Thymus (tissue), 14 donors: ENCODE measurements at places on chromosomes 1 and 21. TPM values are rescaled to one million over a fixed set of nuclear protein-coding genes. Genes with fewer than 3 reads are reported as not detected.

Gene IL20
- polyA plus RNA-seq = 0.66 TPM

DNA sequence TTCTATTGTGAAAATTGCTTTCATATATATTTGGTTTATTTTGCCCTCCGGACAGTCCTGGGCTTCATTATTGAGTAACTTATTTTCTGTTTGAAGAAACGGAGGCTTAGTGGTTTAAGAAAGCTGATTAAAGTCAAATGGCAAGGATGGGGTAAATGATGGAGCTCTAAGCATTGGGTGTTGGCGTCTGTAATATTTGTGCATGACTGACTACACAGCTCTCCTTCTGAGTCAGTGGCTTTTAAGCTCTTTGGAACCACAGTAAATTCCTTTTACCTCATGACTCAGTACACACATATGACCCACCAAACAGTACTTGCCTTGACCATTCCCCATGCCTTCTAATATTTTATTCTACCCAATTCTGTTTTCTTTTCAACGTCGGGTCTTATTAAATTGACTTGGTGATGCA lies 21.0 kb downstream of the B3GALT5 start:
- H3K27me3 ChIP-seq = no peaks in the 10 kb centered on the region
- H3K4me1 ChIP-seq = no peaks in the 10 kb centered on the region
- no peak for DNase-seq
- no peaks in the 10 kb centered on the region for H3K36me3 ChIP-seq
- no peak overlapping the region for H3K27ac ChIP-seq

- DNase-seq = no peak
- H3K36me3 ChIP-seq = no peaks in the 10 kb centered on the region
- H3K27ac ChIP-seq = no peak overlapping the region
- H3K27me3 ChIP-seq = peaks cover 52% of the 10 kb centered on the region
- H3K4me3 ChIP-seq = no peak overlapping the region
- H3K4me1 ChIP-seq = no peaks in the 10 kb centered on the region
Observed at GRCh38 chr1:3056641-3057040, 12.4 kb upstream of the PRDM16 start.

GRCh38 chr1:174875306-174875705 lies 124.4 kb upstream of the CACYBP start:
- H3K27me3 ChIP-seq = no peaks in the 10 kb centered on the region
- H3K4me1 ChIP-seq = peaks cover 2% of the 10 kb centered on the region
- no peaks in the 10 kb centered on the region for H3K36me3 ChIP-seq
- no peak overlapping the region for H3K4me3 ChIP-seq
- H3K27ac ChIP-seq = no peak overlapping the region
- DNase-seq = no peak

DNA sequence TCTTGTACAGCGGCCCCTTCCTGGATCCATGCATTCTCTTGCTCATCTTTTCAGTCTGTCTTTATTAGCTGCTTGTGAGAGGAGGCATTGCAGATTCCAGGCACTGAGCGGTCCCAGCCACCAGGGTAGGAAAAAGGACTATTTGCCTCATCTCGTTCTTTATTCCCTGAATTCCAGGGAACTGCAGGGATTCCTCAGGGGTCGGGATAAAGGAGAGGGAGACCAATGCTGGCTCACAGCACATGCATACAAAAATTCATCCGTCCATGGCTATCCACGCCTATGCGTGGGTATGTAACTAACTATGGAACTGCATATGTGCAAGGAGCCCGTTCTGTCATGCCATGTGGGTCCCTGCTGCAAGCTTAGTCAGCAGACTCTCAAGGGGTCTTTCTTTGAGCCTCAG lies 879 bp upstream of the PLPPR5 start:
- peaks cover 62% of the 10 kb centered on the region for H3K27me3 ChIP-seq
- no peak overlapping the region for H3K4me3 ChIP-seq
- DNase-seq = no peak
- peaks cover 6% of the 10 kb centered on the region for H3K4me1 ChIP-seq
- H3K36me3 ChIP-seq = no peaks in the 10 kb centered on the region

Gene PRDM16
- polyA plus RNA-seq = 0.55 TPM

- no peak overlapping the region for H3K4me3 ChIP-seq
- DNase-seq = no peak
- H3K27ac ChIP-seq = no peak overlapping the region
- H3K4me1 ChIP-seq = no peaks in the 10 kb centered on the region
- no peaks in the 10 kb centered on the region for H3K27me3 ChIP-seq
Observed at GRCh38 chr1:239858529-239858928, 233.2 kb upstream of the FMN2 start.

DNA sequence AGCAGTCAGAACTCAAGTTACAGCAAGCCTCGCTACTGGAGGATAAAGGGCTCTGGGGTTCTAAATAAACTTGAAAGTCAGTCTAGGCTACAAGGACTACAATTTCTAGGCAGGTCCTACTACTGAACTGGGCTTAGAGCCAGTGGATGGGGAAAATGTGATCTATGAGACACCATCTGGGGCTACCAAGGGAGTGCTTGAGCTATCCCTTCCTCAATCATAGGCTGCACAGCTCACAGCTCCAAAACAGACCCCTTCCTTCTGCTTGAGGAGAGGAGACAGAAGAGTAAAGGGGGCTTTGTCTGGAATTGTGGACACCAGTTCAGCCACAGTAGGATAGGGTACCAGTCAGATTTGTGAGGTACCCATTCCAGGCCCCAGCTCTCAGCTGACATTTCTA lies 145.8 kb upstream of the SNX7 start:
- H3K27ac ChIP-seq = no peak overlapping the region
- H3K27me3 ChIP-seq = no peaks in the 10 kb centered on the region
- H3K4me3 ChIP-seq = no peak overlapping the region
- DNase-seq = no peak
- H3K36me3 ChIP-seq = no peaks in the 10 kb centered on the region

DNA sequence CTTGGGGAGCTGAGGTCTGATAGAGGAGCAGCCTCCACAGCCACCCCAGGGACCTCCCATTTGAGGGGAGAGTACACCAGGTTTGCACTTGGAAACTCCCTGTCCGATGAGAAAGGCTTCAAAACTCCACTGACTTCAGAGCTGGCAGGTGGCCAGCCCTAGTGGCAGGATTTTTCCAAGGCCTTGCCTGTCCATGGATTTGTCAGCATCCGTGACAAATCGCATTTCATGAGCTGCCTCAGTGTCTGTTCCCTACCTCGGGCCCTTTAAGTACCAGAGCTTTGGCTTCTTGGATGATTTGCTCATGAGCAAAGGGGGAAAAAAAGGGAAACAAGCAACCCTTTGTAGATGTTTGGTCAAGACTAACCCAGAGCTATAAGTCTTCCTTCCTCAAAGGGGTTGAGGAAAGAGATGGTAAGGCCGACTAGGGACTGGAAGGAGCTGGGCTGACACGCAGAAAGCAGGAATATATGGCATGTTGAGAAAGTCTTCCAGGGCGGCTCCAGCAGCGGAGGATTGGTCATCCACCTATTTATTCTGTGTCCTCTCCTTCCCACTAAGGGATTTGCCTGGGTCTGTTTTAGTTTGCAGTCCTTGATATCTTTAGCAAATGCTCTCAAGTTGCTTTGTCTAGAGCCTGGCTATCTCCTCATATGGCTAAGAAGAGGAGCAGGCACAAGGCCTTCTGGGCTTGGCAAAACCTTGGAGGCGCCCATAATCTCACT lies 2.7 kb upstream of the HSPG2 start:
- no peak overlapping the region for H3K4me3 ChIP-seq
- DNase-seq = no peak
- no peaks in the 10 kb centered on the region for H3K36me3 ChIP-seq
- peaks cover 16% of the 10 kb centered on the region for H3K4me1 ChIP-seq

- no peak for DNase-seq
- H3K27ac ChIP-seq = no peak overlapping the region
- no peak overlapping the region for H3K4me3 ChIP-seq
Observed at GRCh38 chr21:36780861-36781260, 81.9 kb downstream of the SIM2 start.

DNA sequence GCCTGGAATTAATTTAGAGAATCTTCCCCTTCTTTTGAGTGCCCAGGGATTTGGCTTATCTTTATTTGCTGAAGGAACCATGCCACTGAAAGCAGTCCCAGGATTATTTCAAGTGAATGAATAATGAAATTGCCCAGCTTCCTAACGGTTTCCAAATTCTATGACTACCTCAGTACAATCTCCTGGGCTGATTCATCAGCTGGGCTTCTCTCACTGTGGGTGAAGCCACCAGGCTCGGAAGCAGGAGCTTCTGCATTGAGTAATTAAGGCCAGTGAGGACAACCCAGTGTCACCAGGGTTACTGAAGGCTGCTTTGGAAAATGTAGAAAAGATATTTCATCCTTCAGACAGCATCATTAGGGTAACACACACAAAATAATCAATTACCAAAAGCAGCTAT lies 169.8 kb downstream of the DAB1 start:
- DNase-seq = no peak
- no peak overlapping the region for H3K27ac ChIP-seq
- no peaks in the 10 kb centered on the region for H3K27me3 ChIP-seq
- H3K4me3 ChIP-seq = no peak overlapping the region
- no peaks in the 10 kb centered on the region for H3K36me3 ChIP-seq

Gene NTMT2
- not detected for polyA plus RNA-seq

DNA sequence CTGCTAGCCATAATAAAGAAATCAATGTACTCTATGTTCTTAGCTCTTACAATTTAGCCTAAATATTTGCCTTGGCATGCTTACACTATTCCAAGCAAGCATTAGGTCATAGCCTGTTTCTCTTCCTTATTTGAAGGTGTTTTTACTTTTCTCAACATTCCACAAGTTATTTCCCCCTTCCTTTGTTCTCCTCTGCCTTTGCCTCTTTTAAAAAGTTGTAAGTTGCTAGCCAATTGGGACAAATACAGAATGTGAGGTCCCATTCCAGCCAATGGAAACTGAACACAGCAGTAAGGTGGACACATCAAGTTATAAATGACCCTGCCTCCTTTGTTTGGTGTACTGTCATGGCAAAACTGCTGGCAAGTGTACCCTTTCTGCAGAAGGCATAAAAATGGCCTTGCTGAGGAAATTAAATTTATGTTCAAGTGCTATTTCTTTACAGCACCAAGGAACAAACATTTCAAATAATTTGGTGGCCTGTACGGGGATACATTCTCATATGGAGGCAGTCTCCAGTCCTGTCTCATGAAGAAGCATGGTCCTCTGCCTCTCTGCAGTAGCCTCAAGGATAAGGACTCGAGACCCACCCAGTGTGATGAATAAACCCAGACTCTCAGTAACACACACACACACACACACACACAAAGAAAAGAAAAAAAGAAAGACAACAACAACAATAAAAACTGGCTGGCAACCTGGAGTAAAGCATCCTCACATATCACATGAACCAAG lies 28.8 kb upstream of the FMO1 start:
- H3K4me3 ChIP-seq = no peak overlapping the region
- no peaks in the 10 kb centered on the region for H3K4me1 ChIP-seq
- H3K36me3 ChIP-seq = no peaks in the 10 kb centered on the region
